Astrocyte of the cerebellum (primary cell): ENCODE measurements at places on chromosomes 4 and X.

DNA sequence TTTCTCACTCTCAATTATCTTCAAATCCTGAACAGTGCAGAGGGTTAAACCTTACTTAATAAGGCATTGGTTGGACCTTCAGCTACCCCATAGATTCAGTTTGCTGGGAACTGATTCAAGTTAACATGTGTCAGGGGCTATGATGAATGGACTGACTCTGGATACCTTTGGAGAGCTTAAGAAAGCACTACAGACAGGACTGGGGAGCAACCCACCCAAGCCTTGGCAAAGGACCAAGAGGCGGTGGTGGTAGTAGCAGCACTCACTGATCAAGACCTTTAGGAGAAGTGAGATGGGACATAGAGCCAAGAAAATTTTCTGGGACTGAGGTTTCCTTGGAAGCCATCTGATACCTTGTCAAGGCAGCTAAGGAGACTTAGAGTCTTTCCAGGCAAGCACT is 43.0 kb upstream of the TAPT1 start:
- no peak for DNase-seq

DNA sequence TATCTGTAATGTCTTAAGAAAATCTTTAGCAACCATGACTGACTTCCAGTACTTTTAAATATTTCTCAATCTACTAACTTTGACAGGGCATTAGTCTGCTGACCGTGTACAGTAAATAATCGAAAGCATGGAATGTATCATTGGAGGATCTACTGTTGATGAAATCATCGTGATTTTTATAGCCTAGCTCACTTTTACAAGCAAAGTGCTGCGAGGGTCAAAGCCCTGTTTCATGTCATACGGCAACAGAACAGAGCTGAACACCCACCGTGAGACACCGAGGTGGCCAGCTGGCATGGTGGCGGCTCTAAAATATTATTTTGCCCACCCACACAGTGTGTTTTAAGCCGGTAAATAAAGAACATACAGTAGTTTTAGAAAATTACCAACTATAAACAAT is 679.3 kb downstream of the FAT4 start:
- no peak for DNase-seq

- no peak for DNase-seq
These were observed 122.6 kb downstream of the COMMD8 start for GRCh38 chr4:47340914-47341313.

DNA sequence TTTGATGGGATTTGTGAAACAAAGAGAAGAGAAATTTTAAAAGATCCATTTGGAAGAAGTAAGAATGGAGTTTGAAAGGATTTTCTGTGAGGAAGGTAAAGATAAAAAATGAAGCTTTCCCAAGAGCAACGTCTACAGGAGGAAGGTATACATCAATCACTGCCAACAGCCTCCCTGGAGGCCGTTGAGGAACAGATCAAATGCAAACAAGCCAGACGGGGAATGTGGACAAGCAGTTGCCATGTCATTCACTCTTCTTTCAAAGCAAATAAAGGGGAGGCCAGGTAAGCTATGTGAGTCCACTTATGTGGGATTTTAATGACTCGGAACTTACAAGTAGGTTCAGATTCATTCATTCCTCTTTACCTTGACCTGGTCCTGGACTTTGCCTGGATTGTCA is 1020.5 kb upstream of the AGA start:
- no peak for DNase-seq

- DNase-seq: peak; percentile 67
These were observed 154.9 kb downstream of the STK32B start for GRCh38 chr4:5206016-5206790.

GRCh38 chr4:86775061-86775460 is 74.1 kb downstream of the SLC10A6 start:
- DNase-seq: no peak

- DNase-seq: no peak
These were observed 57.2 kb upstream of the RAB9B start for GRCh38 chrX:103889216-103889615.

DNA sequence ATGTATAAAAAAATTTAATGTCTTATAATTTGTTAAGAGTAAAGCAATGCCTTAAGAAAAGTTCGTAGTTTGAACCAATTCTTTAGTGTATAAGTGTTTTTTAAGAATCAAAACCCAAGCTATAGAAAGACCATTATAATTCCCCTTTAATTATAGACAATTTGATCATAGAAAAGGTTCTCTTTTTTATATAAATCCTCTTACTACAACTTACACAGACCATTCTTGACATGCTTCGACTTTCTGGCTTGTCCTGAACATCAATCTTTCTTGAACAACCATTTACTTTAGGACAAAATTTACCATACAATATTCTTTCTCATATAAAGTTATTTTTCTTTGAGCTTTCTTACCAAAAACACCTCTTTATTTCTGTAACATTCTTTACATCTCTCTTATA is 330.5 kb upstream of the SPANXN1 start:
- DNase-seq: no peak

- DNase-seq: no peak
These were observed 65.3 kb downstream of the PDLIM5 start for GRCh38 chr4:94516999-94517398.

- DNase-seq: no peak
These were observed 3.0 kb downstream of the STARD8 start for GRCh38 chrX:68650491-68650890.

- no peak for DNase-seq
These were observed 67.2 kb upstream of the NDP start for GRCh38 chrX:44040406-44040805.

GRCh38 chrX:96683997-96684338 is 674 bp upstream of the DIAPH2 start:
- no peak for DNase-seq

DNA sequence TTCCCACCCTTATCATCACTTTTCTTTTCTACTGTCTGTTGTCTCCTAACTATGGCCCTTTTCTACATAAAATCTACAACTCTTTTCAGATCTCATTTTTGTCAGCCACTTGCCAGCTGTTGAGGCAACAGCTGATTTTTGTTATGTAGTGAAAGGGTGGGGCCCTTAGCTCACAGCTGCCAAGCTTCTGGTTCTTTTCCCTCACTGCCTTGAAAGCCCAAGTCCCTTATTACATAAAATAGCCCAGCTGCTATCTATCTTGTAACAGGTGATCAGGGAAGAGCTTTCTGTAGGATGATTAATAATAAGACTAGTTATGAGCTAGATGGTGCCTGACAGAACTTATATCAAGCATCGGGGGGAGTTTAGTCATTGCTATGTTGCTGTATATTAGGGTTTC is 45.9 kb downstream of the ADGRL3 start:
- DNase-seq: no peak

DNA sequence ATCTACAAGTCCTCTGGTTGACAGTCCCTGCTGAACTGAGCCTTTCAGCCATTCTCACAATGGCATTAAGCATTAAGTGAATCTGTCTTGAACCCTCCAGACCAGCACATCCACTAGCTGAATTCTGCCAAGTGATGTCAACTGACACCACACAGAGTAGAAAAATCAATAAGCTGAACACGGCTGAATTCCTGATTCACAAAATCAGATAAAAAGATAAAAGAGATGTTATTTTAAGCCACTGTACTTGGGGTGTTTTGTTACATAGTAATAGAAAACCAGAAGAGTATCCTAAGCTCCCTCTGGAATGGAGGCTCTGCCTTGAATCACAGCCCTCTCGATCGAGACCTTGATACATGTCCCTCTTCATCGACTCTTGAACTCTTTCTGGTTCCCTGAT is 336.5 kb downstream of the DMD start:
- DNase-seq: no peak

GRCh38 chr4:38347251-38347650 is 316.7 kb upstream of the KLF3 start:
- DNase-seq: no peak

GRCh38 chr4:72709475-72709874 is 140.5 kb upstream of the ADAMTS3 start:
- DNase-seq: no peak

DNA sequence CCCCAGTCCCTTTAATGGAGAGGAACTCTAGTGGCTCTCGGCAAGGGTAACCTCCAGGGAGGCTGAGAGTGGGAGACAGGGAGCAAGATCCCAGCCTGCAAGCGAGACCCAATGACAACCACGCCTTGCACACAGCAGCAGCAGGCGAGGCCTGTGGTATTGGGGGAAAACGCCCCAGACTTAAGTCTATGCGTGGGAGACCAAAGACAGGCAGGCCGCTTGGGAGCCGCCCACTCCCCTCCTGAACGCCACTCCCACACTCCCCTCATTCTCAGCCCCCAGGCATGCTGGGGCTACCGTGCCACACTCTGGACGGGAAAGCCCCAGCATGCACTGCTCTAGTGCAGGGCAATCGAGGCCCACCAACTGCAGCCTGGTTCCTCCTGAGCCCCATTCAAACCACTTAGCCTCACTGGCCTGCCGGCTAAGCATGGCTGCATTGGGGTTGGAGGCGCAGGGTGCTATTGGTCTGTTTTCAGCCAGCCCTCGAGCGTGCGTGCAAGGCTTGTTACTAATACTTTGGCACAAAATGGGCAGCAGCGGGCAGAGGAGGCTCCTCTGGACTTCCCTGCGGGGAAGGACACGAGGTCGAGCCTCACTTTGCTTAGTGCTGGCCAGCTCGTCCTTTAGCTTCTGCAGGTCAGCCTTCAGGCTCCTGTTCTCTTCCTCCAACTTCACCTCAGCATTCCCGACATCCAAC is 14.8 kb downstream of the SLC6A8 start:
- DNase-seq: no peak

DNA sequence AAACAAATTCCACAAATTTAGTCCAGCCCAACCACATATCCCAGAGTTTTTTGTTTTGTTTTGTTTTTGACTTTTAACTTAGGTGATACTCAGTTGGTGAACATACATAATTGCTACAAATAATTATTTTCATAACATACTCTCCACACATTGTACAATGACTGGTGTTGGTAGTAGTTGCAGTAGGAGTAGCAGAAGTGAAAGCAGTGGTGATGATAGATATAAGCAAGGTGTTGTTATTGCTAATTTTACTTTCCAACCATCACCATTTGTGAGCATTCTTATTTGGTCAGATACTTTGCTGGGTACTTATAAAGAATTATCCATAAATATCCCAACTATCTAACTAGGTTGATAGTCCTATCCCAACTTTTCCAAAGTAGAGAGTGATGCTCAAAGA is 47.3 kb downstream of the ARHGAP24 start:
- DNase-seq: no peak
